ENCODE measurements at places on chromosomes 1 and 21.

GRCh38 chr1:21052034-21052433, 124.7 kb downstream of the EIF4G3 start:
- DNase-seq = no peak

DNA sequence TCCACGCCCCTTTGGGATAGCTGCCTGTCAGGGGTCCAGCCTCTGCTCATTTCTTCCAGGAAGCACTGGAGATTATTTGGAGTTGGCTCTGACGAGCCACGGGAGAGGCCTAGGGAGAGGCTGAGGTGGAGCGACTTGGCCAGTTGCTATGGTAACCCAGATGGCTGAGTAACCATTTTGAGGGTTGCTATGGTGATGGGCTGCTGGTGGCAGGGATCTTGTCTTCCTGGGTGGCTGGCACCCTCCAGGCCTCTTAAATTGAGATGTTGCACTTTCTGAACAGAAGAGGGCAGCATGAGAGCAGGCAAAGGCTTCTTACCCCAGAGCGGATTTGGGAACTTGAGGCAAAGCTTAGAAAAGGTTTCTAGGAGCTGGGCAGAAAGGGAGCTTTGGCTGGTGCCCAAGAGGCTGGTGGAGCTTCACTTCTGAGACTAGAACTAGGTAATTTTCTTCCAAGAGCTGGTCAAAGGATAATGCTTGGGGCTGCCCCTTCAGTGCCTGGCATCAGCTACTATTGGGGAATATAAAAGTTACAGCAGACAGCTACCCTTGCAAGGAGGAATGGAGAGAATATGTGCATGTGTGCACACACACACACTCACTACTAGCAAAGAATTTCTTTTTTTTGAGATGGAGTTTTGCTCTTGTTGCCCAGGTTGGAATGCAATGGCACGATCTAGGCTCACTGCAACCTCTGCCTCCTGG, 72.5 kb downstream of the NDUFS5 start:
- peak; percentile 99 for DNase-seq

DNA sequence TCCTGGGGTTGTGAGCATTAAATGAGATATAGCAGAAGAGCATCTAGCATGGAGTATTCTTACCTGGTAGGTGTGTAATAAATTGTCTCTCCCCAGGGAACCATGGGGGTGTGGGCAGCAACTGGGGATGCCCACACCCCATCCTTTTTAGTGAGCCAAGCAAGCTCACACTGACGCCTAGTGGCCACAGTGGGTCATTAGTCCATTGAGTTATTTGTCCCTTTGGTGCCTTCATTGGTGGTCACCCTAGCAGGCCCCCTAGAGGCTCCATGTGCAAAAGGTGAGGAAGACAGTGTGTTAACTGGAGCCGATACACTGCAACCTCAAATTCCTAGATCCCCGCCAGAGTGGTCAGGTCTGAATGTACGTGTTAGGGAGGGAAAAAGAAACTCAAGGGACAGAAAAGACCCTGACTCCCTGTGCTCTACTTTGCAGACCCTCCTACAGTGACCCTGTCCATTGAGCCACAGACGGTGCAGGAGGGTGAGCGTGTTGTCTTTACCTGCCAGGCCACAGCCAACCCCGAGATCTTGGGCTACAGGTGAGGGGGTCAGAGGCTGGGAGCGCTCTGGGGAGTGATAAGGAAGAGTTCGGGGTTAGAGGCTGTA, 93.3 kb upstream of the CD1D start:
- peak; percentile 81 for DNase-seq

- DNase-seq = peak; percentile 93
Measured at GRCh38 chr21:36113647-36114428, 21.0 kb upstream of the CBR3 start.

DNA sequence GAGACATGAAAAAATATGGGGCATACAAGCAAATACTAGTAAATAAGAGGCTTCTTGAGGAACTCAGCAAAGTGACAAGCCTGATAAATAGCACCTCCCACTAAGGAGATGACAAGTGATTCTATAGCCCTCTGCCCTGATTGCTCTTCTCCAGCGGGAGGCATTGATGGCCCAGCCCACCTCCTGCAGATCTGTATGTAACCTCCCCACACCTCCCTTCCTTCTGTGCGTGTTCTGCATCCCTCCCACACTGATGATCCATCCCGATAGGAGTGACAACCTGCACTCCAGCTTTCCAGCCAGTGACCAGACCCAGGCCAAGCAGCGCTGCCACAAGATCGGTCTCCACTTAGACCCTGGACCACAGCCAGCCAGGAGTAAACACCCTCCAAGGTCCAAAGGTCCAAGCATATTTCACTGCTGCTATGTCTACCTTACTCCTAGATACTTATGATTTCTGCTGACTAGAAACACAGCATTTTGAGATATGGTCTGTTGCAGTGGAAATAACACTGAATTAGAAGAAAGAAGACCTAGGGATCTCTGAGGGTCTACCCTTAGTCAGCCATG, 176.1 kb downstream of the BRINP2 start:
- DNase-seq = peak; percentile 46

DNA sequence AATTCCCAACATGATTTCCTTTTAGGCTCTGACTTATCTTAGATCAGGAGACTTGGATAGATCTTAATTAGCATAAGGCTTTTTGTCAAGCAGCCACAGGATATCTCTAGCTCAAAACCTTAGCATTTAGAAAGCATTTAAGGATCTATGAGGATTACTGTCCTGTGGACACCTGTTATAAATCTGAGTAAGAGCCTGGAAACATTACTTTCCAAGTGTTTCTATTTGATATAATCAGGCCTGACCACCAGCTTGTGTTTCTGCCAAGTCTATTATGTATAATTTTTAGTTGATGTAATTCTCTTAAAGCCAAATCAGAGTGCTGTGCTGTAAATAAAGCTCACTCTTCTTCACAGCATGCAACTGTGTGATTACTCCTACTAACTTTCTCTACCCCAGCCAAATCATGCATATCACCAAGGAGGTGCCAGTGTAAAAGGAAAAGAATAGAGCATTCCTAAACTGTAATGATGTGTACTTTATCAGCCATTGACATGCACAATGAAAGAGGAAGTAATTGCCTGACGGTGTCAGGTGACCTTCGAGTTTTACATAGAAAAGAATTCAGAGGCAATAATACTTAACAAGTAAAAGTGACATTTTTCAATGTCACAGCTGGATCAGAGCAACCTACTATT, 309.9 kb upstream of the PRMT6 start:
- DNase-seq = no peak
